Tibial nerve (tissue), 4 donors: ENCODE measurements at places on chromosomes 13 and 19. TPM values are rescaled to one million over a fixed set of nuclear protein-coding genes. Genes with fewer than 3 reads are reported as not detected.

SELENOV gene
- total RNA-seq, result not detected

- no peak for DNase-seq
Observed at GRCh38 chr13:93805736-93806135, 579.1 kb downstream of the GPC6 start.

DNA sequence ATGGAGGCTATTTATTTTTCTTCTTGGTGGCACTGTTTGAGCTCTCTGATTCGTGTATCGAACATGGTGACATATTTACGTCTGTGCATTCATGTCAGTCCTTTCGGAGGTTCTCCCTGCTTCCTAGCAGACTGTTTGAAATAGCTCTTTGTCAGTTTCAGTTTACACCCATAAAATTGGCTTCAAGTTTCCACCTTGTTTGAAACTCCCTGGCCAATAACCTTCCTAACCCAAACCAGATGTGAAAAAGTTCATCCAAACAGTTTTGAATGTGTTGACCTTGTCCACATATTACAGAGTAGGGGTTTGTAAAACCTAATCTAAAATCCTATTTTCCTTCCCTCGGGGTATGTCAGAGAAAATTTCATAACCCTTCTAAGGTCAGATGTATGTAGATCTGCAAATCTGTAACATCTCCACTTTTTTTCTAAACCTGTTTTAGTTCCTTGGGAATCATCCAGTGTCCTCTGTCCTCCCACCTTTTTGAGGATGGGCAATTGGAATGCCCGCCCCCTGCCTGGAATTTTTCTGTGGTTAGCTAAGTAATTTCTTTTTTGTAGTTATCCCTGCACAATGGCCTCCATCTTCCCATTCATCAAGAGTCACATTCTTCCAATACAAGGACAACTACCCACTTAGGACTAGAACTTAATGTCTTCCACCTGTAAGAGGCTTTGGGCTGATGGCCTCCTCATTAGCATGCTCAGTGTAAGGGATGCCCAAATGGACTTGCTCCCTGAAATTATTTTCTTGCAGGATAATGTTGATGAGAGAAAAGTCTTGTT lies 499.8 kb downstream of the GPC6 start:
- no peak for DNase-seq

DNA sequence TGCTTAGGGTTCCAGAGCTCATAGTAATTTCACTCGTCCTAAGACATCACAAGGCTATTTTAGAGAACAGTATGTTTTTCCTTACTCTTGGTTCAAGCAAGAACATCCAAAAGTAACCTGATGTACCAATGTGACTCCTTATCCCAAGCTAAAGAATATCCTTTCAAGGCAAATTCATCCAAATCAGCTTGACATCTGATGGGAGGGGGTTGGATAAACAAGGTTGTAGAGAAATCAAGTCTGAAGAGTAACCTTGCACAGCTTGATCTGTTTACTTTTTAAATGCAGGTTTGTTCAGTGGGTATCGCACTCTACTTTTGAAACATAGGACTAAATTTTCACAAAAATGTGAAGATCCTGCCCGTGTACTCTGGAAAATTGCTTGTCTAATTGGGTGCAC lies 201.2 kb downstream of the GGACT start:
- DNase-seq, result no peak

KIR3DL1 gene
- total RNA-seq, result 0.22 TPM

GRCh38 chr13:112450904-112451240 lies 74.7 kb downstream of the SPACA7 start:
- DNase-seq, result no peak

DNA sequence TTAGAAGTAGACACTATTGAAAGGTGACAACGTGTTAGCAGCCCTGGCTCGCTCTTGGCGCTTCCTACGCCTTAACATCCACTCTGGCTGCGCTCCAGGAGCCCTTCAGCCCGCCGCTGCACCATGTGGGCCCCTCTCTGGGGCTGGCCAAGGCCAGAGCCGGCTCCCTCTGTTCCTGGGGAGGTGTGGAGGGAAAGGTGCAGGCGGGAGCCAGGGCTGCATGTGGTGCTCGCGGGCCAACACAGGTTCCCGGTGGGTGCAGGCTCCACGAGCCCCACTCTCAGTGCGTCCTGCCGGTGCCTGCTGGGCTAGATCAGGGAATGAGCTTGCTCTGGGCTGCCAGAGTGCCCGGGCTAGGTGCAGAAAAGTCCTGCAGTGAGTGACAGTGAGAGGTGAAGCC lies 1284.3 kb downstream of the OLFM4 start:
- DNase-seq, result no peak

- no peak for DNase-seq
Observed at GRCh38 chr19:56110515-56111448, 10.3 kb downstream of the ZNF787 start.

DNA sequence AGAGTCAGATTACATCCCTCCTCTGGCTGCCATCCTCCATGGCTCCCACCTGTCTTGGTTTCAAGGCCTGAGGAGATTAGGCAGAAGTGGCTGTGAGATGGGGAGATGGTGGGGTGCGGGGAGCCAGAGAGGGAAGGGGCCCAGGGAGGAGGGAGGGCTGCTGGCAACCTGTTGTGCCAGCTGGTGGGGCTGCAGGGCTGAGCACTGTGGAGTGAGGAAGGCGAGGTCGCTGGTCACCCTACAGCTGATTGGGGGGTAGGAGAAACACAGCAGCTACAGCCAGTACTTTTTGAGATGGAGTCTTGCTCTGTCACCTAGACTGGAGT lies 48.3 kb downstream of the CD320 start:
- no peak for DNase-seq

GRCh38 chr13:114015111-114015968 lies 41.5 kb upstream of the C13orf46 start:
- peak; percentile 63 for DNase-seq

GRCh38 chr19:18905058-18905456 lies 9.1 kb upstream of the CERS1 start:
- no peak for DNase-seq

DNA sequence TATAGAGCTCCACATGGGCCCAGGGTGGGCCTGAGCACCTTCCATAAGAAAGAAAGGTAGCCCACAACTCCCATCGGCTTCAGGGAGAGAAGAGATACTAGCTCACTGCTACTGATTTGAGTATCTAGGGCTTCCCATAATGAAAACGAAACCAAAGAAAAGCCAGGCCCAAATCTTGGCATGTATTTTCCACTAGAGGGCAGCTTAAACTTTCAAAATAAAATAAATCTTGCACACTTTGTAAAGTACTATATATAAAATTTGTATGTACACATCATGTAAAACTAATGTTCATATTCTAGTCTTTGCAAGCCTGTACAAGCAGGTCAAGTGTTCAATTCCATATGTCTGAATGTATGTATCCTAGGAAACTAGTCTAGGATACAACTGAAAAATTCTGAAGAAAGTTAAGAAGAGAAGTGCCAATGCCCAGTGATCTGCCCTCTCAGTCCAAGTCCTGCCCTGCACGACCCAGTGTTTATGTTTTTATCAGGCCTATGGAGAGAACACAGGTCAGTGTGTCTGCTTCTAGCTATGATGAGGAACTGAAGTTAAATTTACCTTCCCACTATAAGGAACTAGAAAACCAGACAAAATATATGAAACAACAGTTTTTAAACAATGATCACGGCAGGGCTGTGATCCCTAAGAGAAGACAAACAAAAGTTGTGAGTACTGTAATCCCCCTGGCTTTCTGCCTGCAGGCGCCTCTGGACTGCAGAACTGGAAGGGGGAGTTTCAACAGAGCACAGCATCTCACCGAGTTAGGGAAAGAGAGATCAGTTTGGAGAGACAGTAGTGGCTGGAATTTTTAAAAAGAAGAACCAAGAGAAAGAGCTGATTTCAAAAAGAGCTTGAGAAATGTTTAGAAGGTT lies 475.7 kb downstream of the UQCRFS1 start:
- peak; percentile 19 for DNase-seq

DNA sequence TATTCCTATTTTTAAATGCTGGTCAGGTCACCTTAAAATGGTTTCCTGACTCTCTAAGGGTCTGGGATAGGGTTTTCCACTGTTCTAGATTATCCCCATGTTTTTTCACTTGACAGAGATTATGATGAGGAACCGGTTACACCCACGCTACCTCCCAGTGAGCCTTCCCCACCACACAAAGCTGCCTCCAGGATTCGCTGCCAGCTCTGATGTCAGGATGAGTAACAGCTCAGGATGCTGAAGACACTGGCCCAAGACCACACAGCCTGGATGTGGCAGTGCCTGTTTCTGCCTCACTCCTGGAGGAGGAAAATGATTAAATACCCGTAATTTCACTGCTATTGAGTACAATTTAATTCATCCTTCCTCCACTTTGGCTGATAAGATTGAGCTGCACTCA lies 22.9 kb downstream of the ZNF114 start:
- DNase-seq, result no peak

GATAD2A gene
- 34.1 TPM for total RNA-seq

- DNase-seq, result no peak
Observed at GRCh38 chr13:66887088-66887487, 343.0 kb downstream of the PCDH9 start.

- no peak for DNase-seq
Observed at GRCh38 chr13:99062593-99062992, 84.7 kb upstream of the DOCK9 start.

- no peak for DNase-seq
Observed at GRCh38 chr13:49441846-49442245, 2.0 kb downstream of the CAB39L start.

KIR2DL1 gene
- not detected for total RNA-seq

DNA sequence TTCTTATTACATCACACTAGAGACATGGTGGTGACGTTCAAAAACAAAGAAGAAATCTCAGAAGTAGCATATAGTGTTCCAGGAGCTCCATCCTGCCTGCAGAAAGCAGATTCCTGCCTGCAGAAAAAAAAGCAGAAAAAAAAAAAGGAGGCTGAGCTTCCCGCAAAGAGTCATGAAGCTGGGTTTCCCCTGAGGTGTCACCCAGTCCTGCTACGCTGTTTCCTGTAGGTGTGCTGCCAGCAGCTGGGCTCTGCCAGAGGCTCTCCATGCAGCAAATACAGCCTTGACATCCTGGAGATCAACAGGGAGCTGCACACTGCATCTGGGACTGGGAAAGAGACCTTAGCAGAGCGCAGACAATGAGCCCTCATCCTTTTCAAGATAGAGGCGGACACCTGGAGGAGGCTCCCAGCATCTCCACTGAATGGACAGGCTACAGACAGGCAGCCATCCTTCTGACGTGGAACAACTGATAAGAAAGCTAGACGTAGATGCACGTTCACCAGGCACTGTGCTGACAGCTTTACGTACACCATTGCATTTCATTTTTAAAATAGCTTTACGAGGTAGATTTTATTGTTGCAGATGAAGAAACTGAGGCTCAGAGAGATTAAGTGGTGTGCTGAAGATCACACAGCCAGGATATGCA lies 350.9 kb downstream of the FOXO1 start:
- no peak for DNase-seq

DNA sequence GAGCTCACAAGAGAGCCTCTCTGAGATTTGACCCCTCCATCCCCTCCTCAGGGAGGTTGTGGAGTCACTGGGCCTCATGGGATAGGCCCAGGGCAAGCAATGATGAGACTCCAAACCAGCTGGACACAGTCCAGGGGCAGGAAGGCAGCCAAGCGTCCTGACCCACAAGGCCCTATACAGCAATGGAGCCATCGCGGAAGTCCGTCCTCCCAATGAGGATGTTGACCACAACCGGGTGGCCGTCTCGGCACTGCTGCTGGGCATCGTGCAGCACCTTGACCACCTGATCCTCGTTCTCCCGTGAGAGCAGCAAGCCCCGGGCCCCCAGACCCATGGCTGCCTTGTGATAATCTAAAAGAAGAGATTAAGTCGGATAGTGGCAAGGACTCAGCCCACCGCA lies 7.9 kb downstream of the SYDE1 start:
- peak; percentile 45 for DNase-seq

DNA sequence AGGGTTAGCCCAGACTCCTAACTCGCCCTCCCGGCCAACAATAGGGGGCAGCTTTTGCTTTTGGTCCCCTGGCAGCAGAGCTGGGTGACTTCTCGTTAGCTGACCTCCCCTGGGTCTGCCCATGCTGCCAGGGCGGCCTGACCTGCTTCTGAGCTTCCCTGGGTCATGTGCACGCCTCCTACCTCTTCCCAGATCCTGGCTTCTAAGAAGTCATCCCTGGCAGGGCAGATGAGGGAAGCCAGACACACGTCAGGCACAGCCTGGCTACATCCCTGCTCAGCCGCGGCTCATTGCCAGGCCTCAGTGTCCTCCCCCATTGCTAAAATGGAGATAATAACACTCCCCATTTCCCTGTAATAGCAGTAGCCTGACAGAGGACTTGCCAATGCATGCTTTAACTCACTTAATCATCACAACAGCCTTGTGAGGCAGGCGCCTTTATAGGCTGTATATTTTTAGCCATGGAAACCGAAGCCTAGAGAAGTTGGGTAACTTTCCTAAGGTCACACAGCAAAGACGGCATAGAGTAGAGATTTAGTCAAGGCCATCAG lies 2.1 kb downstream of the KCNK6 start:
- DNase-seq, result no peak

IGFL3 gene
- not detected for total RNA-seq

- DNase-seq, result no peak
Observed at GRCh38 chr19:10096615-10096963, 5.9 kb downstream of the ANGPTL6 start.

LRG1 gene
- 1.0 TPM for total RNA-seq

DNA sequence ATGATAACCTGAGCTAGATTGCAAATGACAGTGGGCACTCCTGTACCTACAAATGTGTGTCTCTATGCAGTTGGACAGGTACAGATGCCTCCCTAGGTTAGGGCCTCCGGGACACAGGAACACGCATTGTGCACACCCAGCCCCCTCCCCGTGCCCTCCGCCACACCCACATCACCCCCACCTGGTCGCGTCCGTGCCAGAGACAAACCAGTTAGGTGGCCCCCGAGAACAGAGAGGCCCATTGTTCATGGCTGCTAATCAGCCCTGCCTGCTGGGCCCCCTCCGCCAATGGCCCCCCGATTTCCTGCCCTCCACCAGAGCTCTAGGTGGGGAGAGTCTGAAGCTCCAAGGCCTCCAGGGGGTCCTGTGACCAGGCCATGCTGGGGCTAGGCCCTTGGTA lies 13.7 kb downstream of the NRTN start:
- DNase-seq, result no peak
